ENCODE measurements at places on chromosomes 5 and 9.

GRCh38 chr9:34928921-34929320 lies 29.2 kb upstream of the PHF24 start:
- no peak for DNase-seq

DNA sequence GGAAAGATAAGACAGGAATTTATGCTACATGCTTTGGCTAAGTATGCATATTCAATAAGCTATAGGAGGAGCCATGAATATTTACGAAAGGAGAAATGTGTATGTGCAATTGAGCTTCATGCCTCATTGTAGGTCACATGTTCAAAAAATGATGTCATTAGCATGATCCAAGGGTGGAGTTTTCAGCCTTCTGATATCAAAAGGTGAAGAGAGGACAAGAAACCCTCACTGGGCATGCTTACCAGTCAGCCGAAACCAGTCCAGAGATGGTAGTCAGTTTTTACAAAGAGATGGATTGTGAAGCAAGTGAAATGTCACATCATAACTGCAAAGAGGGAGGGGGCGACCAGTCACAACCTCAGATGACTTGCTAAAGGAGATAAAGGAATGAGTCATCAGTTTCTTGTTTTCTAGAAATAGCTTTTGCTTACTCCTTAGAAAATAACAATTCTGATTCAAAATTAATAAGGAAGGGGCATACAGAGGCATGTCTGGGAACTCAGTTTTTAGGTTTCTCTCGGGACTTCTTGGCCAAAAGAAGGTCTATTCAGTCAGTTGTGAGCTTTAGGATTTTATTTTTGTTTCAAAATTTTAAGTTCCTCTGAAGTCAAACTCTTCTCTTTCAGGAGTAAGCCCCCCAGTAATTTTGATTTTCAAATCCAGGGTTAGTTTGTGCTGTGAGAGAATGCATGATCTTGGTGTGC lies 1067.8 kb upstream of the EDIL3 start:
- no peak for DNase-seq

DNA sequence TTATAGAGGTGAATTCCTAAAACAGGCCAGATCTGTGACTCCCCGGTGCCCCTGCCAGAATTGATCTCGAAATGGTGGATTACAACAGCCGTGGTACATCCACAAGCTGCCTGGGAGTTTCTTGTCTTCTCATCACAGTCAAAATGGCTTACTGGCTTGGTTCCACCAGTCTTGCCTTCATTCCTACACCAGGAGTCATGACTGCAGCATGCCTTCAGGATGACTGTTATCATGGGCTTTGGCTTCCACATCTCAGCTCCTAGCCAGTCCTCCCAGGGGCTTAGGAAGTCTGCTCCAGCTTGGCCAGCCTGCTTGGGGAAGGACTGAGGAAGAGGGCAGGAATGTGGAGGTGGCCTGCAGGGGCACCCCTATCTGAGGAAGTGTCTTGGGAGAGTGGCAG lies 132.9 kb upstream of the NR3C1 start:
- no peak for DNase-seq

DNA sequence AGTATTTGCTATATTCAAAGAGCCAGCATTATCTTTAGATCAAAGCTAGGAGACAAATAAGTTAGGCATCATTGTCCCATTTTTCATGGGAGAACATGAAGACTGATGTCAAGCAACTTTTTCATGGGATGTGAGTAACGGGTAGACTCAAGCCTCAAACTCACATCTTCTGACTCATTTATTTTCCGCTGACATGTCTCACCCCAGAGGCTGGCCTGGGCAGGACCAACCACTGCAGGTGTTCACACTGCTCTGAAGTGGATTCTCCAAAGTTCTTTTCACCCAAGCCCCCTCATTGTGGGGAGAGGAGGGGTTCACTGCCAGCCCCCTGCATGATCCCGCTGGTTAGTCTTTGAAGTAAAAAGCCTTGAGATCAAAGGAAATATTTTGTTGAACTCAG lies 34.9 kb upstream of the BASP1 start:
- DNase-seq = no peak

GRCh38 chr9:105735366-105735765 lies 41.0 kb downstream of the TMEM38B start:
- DNase-seq = no peak

GRCh38 chr9:68775003-68775730 lies 70.1 kb downstream of the PIP5K1B start:
- no peak for DNase-seq

- DNase-seq = no peak
These were observed 26.0 kb downstream of the ZCCHC7 start for GRCh38 chr9:37146410-37146809.

DNA sequence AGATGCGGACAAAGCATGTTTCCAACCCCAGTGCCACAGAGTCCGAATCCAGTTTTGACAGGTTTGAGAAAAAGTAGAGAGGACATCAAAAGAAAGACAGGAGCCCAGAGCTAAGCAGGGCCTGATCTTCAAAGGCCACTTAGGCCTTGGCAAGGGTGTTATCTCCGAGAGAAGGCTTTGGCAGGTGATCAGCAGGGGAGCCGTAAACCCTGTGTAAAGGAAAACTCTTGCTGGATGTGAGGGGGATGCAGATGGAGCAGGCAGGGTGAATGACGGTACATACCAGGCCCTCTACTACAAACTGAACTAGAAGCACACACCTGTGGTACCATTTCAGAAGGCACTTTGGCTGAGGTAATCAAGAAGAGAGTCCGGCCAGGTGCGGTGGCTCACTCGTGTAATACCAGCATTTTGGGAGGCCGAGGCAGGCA lies 1.4 kb upstream of the HNRNPH1 start:
- DNase-seq = no peak

DNA sequence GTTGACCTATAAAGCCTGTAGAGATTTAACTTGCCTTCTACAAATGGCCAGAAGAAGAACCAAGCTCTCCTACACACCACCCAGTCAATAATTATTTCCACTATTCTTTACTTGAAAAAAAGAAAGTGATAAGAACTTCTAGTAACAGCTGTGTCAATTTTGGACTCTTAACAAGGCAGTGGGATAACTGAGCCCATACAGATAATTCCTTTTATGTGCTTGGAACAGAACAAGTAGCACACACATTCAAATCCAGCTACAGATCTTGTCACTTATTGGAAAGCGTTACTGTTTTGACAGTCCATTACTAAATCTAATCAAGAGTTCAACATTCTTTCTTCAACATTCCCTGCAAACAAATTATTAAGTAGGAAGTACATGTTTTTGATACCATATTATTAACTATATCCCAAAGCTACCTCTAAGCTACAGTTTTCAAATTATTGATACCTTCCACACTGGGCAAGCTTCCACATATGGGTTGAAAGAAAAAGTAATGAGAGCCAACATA lies 6.3 kb downstream of the PTGER4 start:
- no peak for DNase-seq

- DNase-seq = no peak
These were observed 117.4 kb upstream of the GPR151 start for GRCh38 chr5:146633323-146633764.

DNA sequence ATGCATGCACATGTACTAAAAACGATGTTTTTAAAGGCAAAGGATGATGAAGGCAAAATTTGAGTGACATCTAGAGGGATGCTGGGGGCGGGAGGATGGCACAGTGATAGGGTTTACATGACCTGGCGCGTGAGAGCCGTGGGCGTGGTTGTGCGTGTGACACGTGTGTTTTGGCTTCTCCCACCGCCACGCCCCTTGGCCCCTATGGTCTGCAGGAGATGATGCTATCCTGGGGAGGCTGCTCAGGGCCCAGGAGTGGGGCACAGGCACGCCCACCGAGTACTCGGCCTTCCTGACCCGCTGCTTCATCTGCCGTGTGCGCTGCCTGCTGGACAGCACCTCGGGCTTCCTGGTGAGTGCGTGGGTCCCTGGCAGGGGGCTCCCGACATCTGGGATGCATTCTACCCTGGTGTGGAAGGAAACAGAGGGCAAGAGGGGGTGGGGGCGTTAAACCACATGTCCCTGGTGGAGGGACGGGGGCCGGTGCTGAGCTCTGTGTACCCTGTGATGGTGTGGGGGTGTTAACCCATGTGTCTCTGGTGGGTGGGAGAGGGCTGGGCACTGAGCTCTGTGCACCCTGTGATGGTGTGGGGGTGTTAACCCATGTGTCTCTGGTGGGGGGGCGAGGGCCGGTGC lies 19.2 kb upstream of the EXOC3 start:
- DNase-seq = no peak

DNA sequence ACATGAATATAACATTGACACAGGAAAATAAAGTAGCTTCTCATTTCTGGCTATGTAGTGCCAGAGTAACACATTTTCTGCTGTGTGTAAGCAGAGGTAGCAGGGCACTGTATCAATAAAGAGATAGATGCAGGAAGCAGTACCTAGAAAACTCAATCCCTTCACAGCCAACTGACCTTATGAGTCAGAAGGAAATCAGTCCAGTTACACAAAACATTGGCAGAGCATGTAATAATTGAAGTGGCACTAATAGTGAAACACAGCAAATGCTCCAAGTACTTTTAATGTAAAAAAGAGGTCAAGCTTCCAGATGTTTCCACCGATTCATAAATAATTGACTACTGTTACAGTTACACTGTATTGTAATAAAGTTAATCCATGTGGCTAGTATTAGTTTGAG lies 706.6 kb downstream of the EFNA5 start:
- no peak for DNase-seq

DNA sequence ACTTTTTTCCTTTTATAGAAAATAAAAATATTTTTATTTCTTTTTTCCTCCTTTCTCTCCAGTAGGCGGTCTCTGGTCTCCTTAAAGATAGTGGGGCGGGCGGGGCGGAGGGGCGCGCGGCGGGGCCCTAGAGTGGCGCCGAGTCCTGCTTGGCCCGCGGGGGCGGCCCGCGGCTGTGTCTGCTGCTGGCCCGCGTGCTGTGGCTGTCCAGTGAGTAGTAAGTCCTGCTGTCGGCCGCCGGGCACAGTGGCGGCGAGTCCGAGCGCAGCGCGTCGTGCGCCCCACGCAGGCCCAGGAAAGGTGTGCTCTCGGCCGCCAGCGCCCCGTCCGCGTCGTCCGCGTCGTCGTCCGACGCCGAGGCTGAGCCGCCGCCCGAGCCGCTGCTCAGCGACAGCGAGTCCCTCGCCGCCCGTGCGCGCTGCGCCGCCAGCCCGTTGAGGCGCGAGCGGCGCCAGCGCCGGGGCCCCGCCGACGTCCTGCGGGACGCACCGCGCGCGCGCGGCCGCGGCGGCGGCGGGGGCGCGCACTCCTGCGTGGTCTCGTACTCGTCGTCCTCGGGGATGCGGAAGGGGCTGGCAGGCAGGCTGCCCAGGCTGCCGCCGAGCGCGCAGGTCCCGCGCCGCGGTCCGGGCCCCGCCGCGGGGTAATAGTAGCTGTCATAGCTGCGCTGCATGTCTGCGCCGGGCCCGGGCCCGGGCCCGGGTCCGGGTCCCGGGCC lies 52.3 kb downstream of the PSD2 start:
- no peak for DNase-seq

DNA sequence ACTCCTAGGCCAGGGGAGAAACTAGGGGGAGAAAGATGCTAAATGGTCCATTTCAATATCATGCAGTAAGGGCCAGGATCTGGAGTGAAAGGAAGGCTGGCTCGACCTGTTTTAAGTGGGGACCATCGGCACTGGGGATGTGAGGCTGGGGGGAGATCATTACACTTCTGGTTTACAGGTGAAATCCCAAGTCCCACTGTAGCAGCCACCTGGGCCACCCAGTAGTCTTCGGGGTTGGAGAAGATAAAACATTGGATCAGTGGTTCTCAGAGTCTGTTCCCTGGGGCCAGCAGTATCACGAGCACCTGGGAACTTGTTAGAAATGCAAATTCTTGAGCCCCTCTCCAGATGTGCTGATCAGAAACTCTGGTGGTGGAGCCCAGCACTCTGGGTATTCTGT lies 111.3 kb upstream of the ALDH1B1 start:
- DNase-seq = no peak

DNA sequence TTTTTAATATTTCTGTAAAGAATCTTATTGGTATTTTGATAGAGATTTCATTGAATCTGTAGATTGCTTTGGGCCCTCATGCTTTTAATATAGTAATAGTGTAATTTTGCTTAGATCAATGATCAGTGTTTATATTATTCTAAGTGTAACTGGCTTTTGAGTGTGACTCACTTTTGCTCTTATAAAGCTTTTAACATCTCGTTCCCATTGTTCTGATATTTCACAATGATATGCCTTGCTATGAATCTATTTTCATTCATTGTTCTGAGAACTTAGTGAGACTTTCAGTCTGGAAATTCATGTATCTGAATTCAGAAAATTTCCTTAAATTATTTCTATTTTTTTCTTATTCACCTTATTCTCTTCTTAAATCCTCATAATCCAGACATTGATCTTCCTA lies 13.5 kb upstream of the MAMDC2 start:
- DNase-seq = no peak
